NCI-H510A (cell line): ENCODE measurements at places on chromosomes 4 and X.

- DNase-seq: no peak
These were observed 165.8 kb downstream of the ATOH1 start for GRCh38 chr4:93994175-93994994.

- DNase-seq: no peak
These were observed 269.2 kb upstream of the NRK start for GRCh38 chrX:105553118-105553517.

- no peak for DNase-seq
These were observed 10.8 kb downstream of the AWAT2 start for GRCh38 chrX:70038951-70039350.

DNA sequence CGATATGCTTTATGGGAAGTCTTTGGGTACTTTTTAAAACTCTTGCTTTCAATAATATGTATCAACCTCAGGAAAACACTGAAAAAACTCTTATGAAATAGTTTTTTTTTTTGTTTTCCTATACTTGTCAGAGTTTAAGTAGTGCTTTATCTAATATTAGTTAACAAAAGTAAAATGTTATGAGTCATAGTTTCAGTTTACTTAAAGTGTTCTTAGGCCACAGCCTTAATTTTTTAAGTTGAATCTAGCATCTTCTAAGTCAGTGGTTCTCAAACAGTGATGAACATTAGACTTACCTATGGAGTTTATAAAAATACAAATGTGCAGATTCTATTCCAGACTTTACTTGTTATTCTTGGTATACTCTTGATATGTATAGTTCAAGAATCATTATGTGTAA, 26.3 kb upstream of the ADGRL3 start:
- DNase-seq: no peak

- DNase-seq: no peak
These were observed 1.0 kb downstream of the NOA1 start for GRCh38 chr4:56976283-56976836.

DNA sequence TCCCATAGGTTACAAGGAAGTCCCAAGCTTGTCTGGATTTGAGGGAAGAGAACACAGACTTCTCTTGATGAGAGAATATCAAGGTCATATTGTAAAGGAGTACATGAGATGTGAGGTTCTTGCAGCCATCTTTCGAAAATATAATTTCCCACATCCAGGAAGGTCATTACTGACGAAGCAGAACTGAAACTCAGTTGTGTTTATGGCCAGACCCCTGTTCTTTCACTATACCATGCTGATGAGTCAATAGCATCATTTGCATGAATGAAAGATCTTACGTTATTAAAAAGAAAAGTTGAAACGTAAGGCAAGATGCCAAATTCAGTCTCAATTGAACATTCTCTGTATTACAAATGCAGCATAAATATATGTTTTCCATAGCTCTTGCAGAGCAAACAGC, 14.2 kb upstream of the CCDC149 start:
- DNase-seq: no peak

DNA sequence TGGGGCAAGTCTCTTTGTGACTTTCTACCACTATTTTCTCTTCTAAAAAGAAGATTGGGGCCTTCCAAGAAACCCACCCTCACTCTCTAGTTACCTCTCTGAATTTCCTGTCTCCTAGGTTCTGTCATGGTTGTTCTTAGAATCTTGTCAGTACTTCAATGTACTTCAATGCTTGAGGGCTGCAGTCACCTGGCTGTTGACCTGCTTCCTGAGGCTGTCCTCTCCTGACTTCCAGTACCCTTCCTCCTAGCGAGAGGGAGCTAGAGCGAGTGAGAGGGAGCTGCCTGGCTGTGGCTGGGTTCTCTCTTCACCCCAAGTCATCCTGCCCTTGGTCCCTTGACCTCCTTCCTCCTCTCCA, 17.7 kb downstream of the CD99L2 start:
- peak; percentile 25 for DNase-seq

GRCh38 chrX:108071578-108071977, 19.8 kb downstream of the PSMD10 start:
- DNase-seq: no peak

- no peak for DNase-seq
These were observed 433.1 kb upstream of the FAM241A start for GRCh38 chr4:111712093-111712677.

DNA sequence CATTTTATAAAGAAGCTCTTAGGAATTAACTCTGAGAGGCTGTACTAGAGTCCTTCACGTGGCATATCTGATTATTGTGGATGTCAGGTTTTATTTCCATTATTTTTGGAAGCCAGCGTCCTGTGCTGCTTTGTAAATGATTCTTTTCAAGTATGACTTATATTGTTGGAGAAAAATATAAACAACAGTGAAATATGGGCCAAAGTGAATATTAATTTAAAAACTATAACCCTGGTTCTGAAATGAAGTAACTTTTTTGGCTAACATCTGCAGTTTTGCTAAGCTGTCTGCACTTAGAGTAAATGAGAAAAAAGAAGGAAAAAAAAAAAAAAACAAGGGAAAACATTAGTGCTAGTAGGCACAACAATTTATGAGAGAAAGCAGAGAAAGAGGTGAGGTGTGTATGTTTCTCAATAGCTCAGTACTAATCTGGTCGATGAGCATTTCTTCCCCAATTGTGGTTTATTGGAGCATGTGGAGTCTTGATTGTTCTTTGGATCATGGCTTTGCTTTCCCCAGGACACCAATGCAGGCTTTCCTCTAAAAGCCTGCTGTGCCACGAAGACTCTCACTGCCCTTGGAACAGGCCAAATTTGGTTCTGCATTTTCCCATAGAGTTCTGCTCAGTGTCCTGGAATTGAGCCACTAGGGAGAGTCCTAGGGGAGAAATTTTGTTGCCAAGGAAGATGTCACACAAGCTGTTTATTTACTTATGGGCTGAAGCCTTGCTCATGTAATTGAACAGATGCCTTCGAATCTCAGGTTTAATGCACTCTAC, 273.3 kb downstream of the DKK2 start:
- DNase-seq: no peak

DNA sequence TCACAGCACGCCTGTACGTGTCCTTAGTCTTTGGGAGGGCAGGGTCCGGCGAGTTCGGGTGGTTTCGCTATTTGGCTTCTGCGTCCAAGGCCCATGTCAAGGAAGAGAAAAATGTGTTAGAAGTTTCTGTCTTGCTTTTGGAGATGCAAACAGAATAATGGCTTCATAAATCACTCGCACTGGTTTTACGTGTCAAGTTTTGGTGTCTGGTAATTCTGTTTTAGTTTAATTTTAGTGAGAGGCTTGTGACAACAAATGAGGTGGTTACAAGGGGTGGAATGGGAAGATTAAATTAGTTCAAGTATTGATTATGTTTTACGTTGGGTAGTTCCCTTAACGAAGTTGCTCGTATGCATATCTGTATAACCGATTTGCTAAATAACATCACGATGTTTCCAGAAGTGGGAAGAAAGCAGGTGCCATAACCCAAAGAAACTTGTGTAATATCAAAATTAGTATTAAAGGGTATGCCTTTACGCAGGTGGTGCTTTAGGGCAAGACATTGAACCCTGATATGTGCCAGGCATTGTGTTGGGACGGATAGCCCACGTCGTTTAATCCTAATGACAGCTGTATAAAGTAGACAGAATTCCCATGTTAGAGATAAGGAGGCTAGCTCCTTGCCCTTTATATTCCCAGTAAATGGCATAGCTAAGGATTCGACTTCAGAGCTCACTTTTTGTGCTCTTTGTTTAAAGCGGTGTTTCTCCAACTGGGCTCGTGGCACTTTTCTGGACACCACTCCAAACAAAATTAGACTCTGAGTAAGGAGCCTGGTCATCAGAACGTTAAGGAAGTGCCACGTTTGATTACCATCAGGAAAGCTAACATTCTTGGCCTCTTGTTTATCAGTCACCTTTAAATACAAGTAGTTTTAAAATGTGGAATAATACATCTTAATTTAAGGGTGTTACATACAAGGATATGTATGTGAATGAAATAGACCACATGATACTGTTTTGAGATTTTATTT, 843 bp downstream of the RPL34 start:
- DNase-seq: no peak

DNA sequence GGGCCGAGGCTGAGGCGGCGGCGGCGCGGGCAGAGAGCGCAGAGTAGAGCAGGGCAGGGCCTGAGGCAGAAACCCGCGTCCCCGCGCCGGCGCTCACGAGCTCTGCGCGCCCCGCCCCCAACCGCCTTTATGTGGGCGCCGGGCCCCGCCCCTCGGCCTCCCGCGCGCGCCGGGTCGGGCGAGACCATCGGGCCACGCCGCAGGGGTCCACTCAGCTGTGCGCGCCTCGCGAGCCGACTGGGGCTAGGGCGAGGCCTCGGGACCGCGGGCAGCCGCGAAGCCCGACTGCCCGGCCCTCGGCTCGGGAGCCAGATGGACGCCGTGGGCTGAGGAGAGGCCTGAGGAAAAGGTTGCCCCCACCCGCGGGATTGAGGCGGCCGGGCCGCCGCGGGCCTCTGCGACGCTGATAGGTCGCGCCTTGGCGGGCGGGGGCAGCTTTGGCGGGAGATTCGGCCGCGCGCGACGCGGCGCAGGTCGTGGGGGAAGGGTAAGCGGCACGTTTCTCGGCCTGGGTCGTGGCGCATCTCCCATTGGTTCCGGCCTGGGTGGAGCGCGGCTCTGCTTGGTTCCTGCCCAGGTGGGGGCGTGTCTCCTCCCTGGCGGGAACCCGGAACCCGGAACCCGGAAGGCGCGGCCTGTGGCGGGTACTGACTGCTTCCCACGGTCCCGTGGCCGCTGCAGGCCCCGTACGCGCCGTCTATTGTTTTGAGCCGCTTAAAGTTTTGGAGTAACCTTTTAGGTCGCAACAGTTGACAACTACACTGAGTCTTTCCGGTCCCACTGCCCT, at the start of gene SLBP:
Gene SLBP (minus strand): TSS at position 104 of the 787 bp plus-strand sequence. CDS start 131 bp downstream, outside the sequence.
- peak; percentile 96 for DNase-seq

- no peak for DNase-seq
These were observed 104.3 kb upstream of the STK26 start for GRCh38 chrX:131918839-131919238.

DNA sequence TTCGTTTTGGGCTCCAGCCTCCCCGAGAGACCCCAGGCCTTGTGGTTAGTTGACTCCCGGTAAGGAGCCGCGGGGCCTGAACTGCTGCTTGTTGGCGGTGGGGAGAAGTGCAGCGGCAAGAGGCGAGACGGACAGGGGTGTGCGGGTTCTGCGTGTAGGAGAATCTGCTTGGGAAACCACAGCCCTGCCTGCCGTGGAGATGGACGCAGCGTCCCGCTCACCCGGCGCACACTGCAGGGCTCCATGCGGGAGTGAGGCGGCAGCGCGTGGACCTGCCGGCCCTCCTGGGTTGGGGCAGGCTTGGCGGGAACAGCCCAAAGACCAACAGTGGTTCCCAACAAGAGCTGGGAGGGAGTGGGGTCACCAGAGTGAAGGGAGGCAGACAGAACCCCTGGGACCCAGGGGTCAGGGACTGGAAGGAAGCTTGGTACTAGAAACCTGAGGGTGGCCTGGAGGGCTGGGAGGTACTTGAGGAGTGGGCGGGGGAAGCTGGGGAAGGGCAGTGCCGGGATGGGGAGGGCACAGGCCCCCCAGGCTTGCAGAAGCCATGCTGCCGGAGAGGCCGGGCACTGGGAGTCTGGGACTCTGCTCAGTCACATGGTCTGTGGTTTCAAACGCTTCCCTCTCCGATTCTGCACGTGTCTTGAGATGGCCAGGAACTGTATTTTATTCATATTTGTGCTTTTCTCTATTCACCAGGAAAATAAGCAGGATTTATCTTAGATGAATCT, 70.8 kb downstream of the RGS12 start:
- DNase-seq: no peak

DNA sequence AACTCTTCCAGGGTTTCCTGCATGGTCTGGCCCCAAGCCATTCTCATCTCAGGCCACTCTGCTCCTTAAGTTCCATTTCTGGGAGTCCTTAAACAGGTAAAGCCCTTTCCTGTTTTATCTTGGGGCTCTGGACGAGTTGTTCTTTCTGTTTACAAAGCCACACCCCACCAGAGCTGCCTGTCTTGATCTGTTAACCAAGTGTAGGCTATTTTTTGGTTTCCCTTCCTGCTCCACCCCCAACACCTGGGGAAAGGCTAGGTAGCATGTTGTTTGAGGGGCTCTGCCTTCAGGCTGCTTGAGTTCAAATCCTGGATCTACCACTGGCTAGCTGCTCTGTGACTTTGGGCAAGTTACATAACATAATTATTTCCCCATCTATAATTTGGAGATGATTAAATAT, 40.0 kb downstream of the ERVMER34-1 start:
- DNase-seq: no peak
